ENCODE measurements at places on chromosomes 1 and 21.

DNA sequence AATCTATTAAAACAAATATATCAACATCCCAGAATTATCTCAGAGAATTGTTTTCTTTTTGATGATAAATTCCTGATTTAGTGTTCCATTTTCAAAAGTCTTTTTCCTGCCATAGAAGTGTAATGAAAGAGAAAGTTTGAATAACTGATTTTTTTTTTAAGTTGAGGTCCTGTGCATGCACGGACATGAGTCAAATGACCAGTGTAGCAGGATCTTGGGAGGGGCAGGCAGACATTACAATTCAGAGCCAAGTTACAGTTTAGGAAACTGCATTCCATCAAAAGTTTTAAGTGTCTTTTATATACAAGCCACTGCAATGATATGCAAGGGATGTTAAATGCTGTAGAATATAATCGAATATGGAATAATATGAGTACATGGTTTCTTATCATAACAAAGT, 227.5 kb downstream of the HMCN1 start:
- no peaks in the 10 kb centered on the region for H3K36me3 ChIP-seq
- no peaks in the 10 kb centered on the region for H3K27me3 ChIP-seq
- H3K27ac ChIP-seq, result no peak overlapping the region
- peaks cover 6% of the 10 kb centered on the region for H3K4me1 ChIP-seq

DNA sequence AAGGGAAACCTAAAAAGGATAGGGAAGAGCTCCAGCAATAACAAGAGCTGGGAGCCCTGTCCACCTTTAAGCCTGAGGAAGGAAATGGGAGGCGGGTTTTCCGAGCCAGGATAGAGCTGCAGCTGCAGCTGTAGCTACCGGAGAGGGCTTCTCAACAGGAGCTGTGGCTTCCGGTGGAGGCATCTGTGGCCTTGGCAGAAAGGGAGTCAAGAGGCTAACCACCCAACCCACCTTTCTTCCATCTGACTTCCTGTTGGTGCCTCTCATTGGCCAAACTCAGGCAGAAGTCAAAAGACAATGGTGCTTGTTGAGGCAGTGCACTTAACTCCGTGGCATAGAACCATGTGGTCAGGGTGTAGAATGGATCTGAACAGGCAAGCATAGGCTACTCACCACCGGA, 313.1 kb upstream of the DAB1 start:
- no peaks in the 10 kb centered on the region for H3K36me3 ChIP-seq
- no peak overlapping the region for H3K27ac ChIP-seq
- no peak overlapping the region for H3K4me3 ChIP-seq
- H3K4me1 ChIP-seq, result peaks cover 7% of the 10 kb centered on the region
- no peaks in the 10 kb centered on the region for H3K27me3 ChIP-seq

DNA sequence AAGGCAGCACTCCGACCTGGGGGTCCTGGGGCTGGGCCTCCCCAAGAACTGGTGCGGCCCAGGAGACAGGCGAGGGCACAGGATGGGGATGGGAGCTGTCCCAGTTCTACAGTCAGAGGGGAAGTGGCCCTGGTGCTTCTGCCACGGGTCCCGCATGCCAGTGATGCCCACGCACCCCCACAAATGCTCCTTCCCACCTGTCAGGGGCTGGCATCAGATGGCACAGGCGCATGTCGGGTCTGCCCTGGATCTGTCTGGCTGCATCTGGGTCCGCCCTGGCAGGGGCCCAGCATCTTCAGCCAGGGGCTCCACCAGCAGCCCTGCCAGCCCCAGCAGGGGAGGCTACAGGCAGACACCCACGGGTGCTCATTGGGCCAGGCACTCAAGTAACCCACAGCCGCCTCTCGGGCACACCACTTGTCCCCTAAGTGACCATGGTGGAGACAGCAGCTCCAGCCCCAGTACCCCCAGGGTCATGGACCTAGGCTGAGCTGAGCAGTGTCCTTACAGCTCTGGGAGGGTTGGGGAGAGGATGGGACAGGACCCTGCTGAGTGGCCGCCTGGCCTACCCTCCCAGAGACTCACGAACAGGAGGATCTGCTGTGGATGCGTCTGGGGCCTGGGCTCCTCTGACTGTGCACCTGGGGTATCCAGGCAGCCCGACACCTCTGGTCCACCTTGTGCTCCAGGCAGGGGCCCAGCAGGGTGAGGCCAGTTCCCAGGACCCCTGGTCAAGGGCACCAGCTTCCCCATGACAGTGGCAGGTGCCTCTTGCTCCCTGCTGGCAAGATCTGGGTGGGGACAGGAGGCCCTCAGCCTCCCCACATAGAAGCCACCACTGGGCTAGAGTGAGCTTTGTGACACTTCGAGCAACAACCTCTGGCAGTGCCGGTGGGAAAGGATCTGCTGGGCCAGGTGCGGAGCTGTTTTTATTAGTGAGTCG, 5.4 kb downstream of the SMIM1 start:
- peaks cover 8% of the 10 kb centered on the region for H3K4me1 ChIP-seq
- peaks cover 4% of the 10 kb centered on the region for H3K36me3 ChIP-seq
- H3K4me3 ChIP-seq, result no peak overlapping the region
- H3K27ac ChIP-seq, result no peak overlapping the region
- DNase-seq, result no peak

GRCh38 chr1:184388319-184388889, 1.6 kb downstream of the C1orf21 start:
- H3K27me3 ChIP-seq, result no peaks in the 10 kb centered on the region
- no peaks in the 10 kb centered on the region for H3K36me3 ChIP-seq
- no peak overlapping the region for H3K27ac ChIP-seq
- no peaks in the 10 kb centered on the region for H3K4me1 ChIP-seq

- no peaks in the 10 kb centered on the region for H3K27me3 ChIP-seq
- H3K4me3 ChIP-seq, result peak overlapping the region; percentile 57
- H3K36me3 ChIP-seq, result no peaks in the 10 kb centered on the region
- H3K27ac ChIP-seq, result peak overlapping the region; percentile 99
- peaks cover 98% of the 10 kb centered on the region for H3K4me1 ChIP-seq
- peak; percentile 94 for DNase-seq
These were observed 6.2 kb upstream of the BTG2 start for GRCh38 chr1:203299169-203299568.

DNA sequence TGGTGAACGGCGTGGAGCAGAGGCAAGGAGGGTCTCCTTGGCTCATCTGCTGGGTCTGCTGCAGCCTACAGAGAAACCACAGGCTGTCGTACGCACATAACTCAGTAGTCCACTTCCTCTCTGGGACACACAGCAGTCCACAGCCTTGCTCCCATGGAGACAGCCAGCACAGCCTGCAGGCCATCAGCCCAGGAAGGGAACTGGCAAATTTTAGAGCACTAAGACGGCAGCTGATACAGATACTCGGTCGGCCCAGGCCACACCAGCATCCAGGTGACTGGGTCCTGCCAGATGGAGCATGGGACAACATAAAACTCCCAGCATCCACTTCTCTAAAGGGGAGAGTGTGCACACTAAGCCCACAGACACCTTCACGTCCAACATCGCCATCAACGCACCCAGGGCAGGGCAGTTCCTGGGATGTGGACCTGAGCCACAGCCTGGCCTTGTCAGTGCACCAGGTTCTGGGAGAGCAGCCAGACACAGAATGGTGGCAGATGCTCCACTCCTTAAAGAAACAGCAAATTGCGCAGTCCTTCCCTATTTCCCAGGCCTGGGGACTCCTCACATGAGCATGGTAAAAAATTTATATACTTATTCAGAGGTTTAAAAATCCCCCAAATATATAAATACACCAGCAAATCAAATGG, 247.1 kb upstream of the RAB4A start:
- H3K36me3 ChIP-seq, result no peaks in the 10 kb centered on the region
- no peak overlapping the region for H3K4me3 ChIP-seq
- H3K27ac ChIP-seq, result no peak overlapping the region
- no peaks in the 10 kb centered on the region for H3K27me3 ChIP-seq

DNA sequence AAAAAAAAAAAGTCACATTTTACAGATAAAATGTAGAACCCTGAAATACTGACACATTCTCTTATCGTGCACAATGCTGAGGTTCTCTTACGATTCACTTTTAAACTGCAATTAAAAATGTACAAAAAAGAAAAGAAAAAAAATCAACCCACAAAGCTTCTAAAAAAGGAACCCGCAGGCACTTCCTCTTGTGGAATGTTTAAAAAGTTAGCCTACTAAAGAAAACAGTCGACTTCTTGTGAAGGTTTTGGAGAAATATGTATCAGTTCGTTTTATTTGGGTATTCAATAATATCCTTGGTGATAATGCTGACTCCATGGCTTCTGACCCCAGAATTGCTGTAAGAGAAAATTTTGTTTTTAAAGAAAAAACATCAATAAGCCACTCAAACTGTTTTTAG, 10.2 kb downstream of the HNRNPU start:
- H3K4me1 ChIP-seq, result peaks cover 5% of the 10 kb centered on the region
- peaks cover 97% of the 10 kb centered on the region for H3K36me3 ChIP-seq
- DNase-seq, result peak; percentile 39
- no peak overlapping the region for H3K27ac ChIP-seq

GRCh38 chr1:36876990-36877389, 157.3 kb downstream of the GRIK3 start:
- no peaks in the 10 kb centered on the region for H3K4me1 ChIP-seq
- no peaks in the 10 kb centered on the region for H3K36me3 ChIP-seq
- no peak overlapping the region for H3K27ac ChIP-seq
- no peak overlapping the region for H3K4me3 ChIP-seq

GRCh38 chr1:9197186-9198099, 37.1 kb upstream of the H6PD start:
- H3K36me3 ChIP-seq, result no peaks in the 10 kb centered on the region
- no peak for DNase-seq
- H3K27me3 ChIP-seq, result no peaks in the 10 kb centered on the region
- no peak overlapping the region for H3K4me3 ChIP-seq

- DNase-seq, result no peak
- no peaks in the 10 kb centered on the region for H3K36me3 ChIP-seq
- H3K4me3 ChIP-seq, result no peak overlapping the region
- no peak overlapping the region for H3K27ac ChIP-seq
- H3K27me3 ChIP-seq, result no peaks in the 10 kb centered on the region
- no peaks in the 10 kb centered on the region for H3K4me1 ChIP-seq
These were observed 72.5 kb downstream of the IFI44 start for GRCh38 chr1:78722105-78722504.

DNA sequence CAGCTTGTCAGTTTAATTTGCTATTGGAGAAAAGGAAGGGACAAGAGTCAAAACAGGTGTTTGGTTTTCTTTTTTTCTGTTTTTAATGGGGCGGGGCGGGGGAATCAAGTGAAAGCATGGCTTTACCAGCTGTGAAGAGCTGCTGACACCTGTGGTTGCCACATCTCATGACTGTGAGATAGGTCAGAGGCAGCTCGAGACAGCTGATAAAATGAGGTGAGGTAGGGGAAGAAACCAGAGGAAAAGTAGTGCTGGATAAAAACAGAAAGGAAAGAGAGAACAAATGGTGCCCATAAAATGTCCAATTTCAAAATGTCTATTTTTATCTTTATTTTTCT, 272.3 kb downstream of the NEGR1 start:
- H3K27ac ChIP-seq, result no peak overlapping the region
- 0 out of 2 replicates have a peak, but pooled peaks cover 2% of the 10 kb centered on the region for H3K36me3 ChIP-seq
- H3K4me1 ChIP-seq, result no peaks in the 10 kb centered on the region
- no peak overlapping the region for H3K4me3 ChIP-seq

- no peak for DNase-seq
- H3K4me3 ChIP-seq, result no peak overlapping the region
- no peaks in the 10 kb centered on the region for H3K27me3 ChIP-seq
- H3K4me1 ChIP-seq, result no peaks in the 10 kb centered on the region
- no peaks in the 10 kb centered on the region for H3K36me3 ChIP-seq
These were observed 39.1 kb upstream of the IGSF5 start for GRCh38 chr21:39705849-39706248.

- no peak for DNase-seq
- no peaks in the 10 kb centered on the region for H3K4me1 ChIP-seq
- no peak overlapping the region for H3K27ac ChIP-seq
- no peaks in the 10 kb centered on the region for H3K27me3 ChIP-seq
- H3K4me3 ChIP-seq, result no peak overlapping the region
- H3K36me3 ChIP-seq, result no peaks in the 10 kb centered on the region
These were observed 567.5 kb downstream of the PLA2G4A start for GRCh38 chr1:187396226-187396625.

- no peak overlapping the region for H3K4me3 ChIP-seq
- H3K4me1 ChIP-seq, result no peaks in the 10 kb centered on the region
- no peak overlapping the region for H3K27ac ChIP-seq
- 0 out of 2 replicates have a peak, but pooled peaks cover 2% of the 10 kb centered on the region for H3K27me3 ChIP-seq
These were observed 47.1 kb downstream of the EXTL2 start for GRCh38 chr1:100847361-100848082.

DNA sequence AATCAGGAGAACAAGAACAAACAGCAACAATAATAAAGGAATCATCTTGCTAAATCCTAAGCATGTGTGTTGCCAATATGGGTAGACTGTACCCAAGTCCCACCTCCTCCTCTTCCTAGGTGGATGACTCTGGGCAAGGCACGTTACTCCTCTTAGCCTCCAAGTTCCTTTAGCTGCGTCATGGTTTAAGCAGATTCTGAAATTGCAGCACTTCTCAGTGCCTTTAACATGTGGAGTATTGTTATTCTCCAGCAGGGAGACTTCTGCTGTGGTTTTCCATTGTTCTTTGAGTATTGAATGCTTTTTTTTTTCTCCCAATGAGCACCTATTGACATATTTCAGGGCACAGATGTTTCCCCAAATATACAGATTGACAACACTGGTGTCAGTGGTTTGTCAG, 15.5 kb downstream of the ARHGEF10L start:
- no peak overlapping the region for H3K27ac ChIP-seq
- H3K4me3 ChIP-seq, result no peak overlapping the region
- no peaks in the 10 kb centered on the region for H3K27me3 ChIP-seq
- no peaks in the 10 kb centered on the region for H3K4me1 ChIP-seq

GRCh38 chr1:3668585-3669300, 16.4 kb downstream of the TP73 start:
- no peaks in the 10 kb centered on the region for H3K36me3 ChIP-seq
- H3K27ac ChIP-seq, result no peak overlapping the region
- no peak overlapping the region for H3K4me3 ChIP-seq
- H3K27me3 ChIP-seq, result no peaks in the 10 kb centered on the region
- peaks cover 51% of the 10 kb centered on the region for H3K4me1 ChIP-seq

GRCh38 chr1:100811808-100812207, 82.8 kb downstream of the EXTL2 start:
- no peaks in the 10 kb centered on the region for H3K4me1 ChIP-seq
- H3K4me3 ChIP-seq, result no peak overlapping the region
- no peak overlapping the region for H3K27ac ChIP-seq
- H3K36me3 ChIP-seq, result no peaks in the 10 kb centered on the region

Data from Karpas-422 (cell line).